Activated T-helper 1 cell treated with anti-CD3 and anti-CD28 coated beads, Interleukin-2, amount 50 U/mL, for 16 hours (primary cell): ENCODE measurements at places on chromosomes 1 and 21.

DNA sequence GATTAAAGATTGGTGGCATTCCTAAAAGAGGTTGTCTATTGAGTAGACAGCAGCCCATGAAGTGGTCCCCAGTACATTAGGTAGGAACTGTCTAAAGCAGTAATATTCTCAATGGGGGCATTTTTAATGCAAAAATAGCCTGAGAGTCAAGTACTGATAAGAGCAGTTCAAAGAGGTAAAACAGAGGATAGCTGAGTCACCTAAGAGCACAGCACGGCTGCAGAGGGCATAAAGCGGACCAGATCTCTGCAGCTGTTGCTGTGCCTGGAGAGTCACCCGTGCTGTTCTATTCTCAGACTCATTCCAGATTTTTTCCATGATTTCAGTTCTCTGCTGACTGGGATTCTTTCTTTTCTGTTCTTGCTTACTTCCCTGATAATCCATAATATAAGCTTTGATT is 313.2 kb downstream of the OLFM3 start:
- DNase-seq, result no peak

DNA sequence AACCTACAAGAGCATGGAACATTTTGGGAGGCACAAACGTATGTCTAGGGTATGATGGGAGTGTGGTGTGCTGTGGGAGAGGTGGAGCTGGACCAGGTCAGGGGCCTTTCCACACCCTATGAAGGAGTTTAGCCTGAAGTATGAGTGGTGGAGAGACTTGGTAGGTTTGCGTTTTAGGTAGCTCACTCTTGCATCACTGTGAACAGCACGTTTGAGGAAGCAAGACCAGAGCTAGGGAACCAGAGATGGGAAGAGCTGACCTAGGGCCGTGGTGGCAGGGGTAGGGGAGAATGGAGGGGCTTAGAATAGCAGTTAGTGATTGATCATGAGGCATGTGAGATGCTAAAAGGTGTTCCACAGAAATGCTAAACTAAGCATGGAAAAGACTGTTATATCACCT is 25.1 kb upstream of the ZFP69B start:
- DNase-seq, result no peak

GRCh38 chr1:80154176-80154575 is 1147.6 kb upstream of the ADGRL4 start:
- no peak for DNase-seq

- no peak for DNase-seq
Observed at GRCh38 chr1:27589841-27590426, 14.0 kb downstream of the AHDC1 start.

- DNase-seq, result no peak
Observed at GRCh38 chr1:31261916-31262315, 22.2 kb upstream of the NKAIN1 start.

GRCh38 chr1:42424201-42424600 is 31.6 kb downstream of the ZMYND12 start:
- no peak for DNase-seq

GRCh38 chr1:92708368-92708950 is 76.4 kb downstream of the EVI5 start:
- no peak for DNase-seq

GRCh38 chr1:156504438-156504813 is 3.9 kb upstream of the MEF2D start:
- DNase-seq, result no peak

GRCh38 chr1:59972216-59972927 is 45.8 kb upstream of the CYP2J2 start:
- no peak for DNase-seq

DNA sequence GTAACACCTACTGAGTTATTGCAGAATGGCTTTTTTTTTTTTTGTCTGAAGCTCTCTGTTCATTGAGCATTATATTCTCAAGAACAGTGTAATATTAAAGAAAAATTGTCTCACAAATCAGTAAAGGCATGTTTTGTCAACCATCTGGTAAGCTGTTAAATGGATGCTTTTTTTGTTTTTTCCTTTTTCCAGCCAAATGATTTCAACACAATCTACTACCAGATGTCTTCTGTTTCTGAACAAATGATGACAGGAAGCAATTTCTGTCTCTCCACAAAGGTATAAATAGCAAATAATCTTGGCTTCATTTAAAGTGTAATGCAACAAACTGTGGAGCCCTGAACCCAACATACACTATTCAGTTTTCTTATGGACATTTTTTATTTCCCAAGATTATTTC is 78.6 kb upstream of the RGS2 start:
- DNase-seq, result no peak

DNA sequence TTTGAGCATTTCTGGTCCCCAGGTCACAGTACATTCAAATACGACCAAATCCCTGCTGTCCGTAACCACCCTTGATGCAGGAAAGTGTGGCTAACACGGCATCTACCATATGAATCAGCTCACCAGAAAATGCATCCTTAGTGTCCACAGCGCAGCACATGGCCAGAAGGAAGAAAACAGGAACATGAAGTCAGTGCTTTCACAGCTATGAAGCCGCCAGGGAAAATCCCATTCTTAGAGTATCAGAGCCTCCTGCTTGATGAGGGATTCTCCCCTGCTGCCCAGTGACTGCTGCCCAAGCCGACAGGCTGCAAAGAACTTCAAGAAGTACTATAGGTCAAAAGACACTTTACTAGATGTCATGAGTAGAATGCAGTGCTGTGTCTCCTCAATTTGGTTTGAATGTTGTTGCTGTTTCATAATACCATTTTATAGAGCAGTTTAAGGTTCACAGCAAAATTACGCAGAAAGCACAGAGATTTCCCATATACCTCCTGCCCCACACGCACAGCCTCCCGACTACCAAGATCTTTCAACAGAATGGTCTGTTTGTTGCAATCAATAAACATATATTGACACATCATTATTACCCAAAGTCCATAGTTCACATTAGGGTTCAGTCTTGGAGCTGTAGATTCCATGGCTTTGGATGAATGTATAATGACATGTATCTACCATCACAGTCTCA is 14.5 kb downstream of the TIAM1 start:
- DNase-seq, result no peak

- no peak for DNase-seq
Observed at GRCh38 chr1:245444945-245445344, 290.2 kb downstream of the KIF26B start.

DNA sequence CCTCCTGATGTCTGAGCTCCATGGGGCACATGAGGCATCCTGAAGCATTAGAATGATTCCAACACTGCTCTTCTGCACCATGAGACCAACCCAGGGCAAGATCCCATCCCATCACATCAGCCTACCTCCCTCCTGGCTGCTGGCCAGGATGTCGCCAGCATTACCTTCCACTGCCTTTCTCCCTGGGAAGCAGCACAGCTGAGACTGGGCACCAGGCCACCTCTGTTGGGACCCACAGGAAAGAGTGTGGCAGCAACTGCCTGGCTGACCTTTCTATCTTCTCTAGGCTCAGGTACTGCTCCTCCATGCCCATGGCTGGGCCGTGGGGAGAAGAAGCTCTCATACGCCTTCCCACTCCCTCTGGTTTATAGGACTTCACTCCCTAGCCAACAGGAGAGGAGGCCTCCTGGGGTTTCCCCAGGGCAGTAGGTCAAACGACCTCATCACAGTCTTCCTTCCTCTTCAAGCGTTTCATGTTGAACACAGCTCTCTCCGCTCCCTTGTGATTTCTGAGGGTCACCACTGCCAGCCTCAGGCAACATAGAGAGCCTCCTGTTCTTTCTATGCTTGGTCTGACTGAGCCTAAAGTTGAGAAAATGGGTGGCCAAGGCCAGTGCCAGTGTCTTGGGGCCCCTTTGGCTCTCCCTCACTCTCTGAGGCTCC is 11.1 kb upstream of the RASSF5 start:
- DNase-seq, result no peak

DNA sequence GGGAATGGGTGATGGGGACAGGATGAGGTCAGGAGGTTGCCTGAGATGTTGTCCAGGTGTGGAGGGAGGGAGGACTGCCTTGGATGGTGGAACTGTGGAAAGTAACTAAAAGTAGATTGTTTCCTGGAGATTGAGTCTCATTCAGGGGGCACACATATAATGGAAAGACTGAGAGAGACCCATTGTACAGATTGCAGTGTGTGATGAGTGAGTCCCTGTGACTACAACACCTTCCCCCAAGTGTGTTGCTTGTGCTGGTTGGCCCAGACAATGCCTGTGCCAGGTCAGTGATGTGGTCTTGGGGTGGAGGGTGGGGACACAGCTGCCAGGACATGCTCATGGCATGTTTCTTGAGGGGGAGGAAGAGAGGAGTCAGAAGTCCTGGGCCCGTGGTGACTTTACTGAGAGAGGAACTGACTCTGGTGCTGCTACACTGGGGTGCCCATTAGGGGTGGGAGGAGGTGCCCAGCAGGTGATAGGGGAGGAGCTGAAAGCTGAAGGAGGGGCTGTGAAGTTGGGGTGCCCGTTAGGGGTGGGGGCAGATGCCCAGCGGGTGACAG is 5.2 kb downstream of the SNAP47 start:
- DNase-seq, result no peak

DNA sequence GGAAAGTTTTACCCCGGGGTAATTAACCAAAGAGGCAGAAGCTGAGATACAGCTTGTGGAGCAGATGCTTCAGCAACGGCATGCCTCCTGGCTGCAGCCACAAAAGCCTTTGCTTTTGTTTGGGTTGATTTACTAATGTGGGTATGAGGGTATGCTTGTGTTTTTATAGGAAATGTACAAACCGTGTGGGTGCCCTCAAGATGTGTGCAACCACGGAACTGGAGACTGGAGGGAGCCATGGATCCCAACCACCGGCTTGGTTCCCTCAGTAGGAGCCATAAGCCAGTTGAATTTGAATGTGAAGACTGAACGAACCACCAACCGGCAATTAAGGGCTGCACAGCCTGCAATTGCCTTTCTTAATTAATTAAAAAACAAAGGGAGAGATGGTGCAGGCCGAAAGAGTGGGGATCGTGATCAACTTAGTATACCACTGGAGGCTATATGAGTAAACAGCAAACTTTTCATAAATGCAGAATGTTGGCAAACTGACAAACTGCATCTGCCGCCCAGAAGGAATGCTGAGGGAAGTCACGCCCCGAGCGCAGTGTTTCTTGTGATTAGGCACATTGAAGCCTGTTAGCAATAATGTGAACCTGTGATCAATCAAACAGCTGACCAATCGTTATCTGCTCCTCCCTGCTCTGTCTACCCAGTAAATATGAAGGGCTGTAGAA is 104.1 kb downstream of the DISP1 start:
- no peak for DNase-seq

DNA sequence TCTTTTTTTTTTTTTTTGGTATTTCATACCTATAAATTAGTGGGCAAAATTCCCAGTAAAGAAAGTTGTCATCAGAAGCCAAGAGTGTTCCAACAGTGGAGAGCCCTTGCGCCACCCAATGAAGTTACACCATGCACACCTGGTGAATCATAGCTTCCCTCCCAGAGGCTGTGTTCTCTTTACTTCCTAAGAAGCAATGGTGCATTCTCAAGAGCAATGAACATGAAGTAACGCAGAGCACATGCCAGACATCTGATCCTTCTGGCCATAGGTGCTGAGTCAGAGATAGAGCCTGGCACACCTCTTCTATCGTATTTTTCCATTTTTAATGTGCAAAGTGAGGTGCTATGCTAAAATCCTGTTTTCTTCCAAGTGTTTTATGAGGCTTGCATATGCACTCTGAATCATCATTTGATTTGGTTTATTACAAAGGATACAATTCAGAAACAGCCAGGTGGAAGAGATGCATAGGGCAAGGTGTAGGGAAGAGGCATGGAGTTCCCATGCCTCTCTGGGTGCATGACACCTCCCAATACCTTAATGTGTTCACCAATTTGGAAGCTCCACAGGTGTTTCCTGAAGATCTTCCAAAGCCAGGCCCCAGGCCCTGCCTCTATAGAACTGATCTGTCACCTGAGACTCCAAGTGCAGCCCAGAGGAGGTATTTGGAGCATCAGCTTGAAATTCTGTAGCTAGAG is 408.0 kb downstream of the SIPA1L2 start:
- DNase-seq, result no peak

DNA sequence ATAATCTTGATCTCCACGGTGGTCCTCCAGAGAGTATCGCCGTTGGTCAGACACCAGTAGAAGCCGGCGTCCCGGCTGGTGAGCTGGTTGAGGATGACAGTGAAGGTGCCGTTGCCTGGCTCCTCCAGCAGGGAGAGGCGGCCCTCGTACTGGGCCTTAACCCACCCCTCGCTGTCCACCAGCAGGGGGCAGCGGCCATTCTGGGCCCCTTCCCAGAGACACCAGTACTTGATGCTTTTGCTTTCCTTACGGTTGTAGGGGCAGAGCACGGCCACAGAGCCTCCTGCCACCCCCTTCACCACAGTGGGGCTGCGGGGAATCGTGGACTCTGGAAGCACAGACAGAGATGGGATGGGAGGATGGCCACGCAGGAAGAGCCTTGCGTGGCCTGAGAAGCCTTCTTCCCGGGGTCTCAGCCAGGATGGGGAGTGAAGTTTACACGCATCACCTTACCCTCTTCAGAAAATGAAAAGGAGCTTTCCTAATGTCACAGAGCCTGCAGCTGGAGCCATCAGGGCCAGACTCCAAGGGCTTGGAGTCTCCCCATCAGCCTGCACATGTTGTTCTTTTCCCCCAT is 10.7 kb downstream of the PIGR start:
- DNase-seq, result no peak

DNA sequence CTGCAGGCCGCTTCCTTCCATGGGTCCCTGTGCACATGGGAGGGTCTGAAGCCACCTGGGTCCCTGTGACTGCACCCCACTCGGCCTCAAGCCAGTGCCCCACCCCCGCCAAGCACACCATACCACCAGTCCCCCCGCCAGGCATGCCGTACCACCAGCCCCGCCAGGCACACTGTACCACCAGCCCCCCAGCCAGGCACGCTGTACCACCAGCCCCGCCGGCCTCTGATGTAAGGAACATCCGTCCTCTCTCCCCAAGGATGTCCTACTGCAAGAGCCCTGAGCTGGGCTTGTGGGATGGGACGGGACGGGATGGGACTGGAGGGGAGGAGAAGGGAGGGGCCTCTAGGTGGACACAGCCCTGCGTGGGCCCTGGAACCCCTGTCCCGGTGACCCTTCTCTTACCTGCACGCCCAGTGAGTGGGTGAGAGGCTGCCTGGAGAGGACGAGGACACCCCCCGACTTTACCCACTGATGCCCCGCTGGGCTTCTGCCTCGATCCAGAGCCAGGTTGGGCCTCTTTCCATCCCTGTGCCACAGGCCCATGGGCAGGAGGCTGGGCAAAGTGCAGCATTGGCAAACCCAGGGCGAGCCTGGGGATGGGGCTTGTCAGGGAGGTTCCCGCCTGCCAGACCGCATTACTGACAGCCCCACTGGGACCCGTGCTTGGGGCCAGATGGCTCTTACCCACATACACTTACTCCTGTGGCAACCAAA is 40.8 kb upstream of the COL6A1 start:
- DNase-seq, result no peak

DNA sequence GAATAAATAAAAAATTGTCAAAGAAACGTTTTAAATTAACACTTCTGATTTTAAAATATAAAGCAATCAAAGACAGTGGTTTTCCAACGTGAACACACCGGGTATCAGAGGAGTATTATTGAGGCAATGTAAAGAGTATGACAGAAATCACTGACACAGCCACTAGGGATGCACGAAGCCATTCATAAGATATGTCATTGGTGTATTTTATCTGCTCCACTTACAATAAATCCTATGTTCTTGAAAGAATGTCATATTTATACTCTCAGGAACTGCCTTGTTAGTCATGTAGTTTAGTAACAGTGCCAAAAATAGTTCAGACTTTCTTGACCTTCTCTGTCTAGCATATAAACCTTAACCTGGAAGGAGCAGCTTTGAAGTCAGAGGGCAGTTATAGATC is 835.0 kb upstream of the NCAM2 start:
- DNase-seq, result no peak
